Stimulated activated CD8-positive, alpha-beta memory T cell treated with anti-CD3 and anti-CD28 coated beads, Interleukin-15, amount 100 ng/mL, for 4 hours (primary cell): ENCODE measurements at places on chromosomes 1 and 21.

DNA sequence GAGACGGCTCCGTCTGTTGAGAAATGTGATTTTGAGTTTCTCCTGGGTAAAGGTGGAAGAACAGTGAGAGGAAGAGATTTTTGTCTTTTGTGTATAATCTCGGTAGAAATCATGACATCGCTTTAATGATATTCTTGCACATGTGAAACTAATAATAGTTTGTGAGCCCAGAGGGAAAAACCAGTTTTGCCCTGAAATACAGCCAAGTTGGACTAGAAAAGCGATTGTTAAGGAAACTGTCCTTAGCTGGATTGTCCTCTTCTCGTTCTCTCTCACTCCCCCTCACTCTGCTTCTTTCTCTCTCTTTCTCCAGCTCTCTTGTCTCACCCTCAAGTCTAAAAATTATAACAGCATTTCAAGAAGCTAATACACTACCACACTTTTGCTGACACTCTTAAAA, 17.1 kb downstream of the KCNJ6 start:
- no peak for DNase-seq

DNA sequence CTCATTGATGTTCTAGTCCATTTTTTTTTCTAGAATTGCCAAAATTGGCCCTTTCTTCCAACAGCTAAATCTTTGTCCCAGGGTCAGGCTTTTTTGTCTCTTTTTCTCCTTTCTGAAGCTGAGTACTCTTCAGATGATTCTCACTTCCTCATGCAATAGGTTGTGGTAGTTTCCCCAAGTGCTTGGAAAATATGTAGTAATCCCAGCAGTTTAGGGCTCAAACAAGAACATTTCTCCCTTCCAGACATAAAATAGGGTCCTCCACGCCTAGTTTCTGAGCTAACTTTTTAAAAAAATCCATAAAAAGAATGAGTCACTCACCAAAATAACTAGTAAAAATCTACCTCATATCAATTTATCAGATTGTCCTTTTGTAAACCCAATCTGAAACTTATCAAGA, 10.0 kb upstream of the MCOLN3 start:
- DNase-seq = no peak

- no peak for DNase-seq
Measured at GRCh38 chr1:69421286-69421685, 146.4 kb upstream of the LRRC7 start.

GRCh38 chr21:14736162-14736561, 190.0 kb upstream of the SAMSN1 start:
- DNase-seq = no peak

DNA sequence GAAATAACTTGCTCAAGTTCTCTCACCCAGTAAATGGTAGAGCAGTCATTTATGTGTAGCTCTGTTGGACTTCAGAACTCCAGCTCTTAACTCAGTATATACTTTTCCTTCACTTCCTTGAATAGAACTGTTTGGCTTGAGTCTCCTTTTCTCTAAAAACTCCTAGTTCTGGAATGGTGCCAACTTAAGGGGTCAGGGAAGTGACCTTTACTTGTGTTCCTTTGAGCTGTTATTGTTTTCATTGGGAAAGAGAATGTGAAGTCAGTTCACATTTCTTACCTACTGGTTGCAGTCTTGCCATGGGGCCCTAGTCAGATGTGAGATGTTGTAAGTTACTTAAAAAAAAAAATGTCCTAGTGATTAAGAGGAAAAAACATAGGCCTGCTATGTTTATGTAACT, 77.0 kb upstream of the MACF1 start:
- no peak for DNase-seq

DNA sequence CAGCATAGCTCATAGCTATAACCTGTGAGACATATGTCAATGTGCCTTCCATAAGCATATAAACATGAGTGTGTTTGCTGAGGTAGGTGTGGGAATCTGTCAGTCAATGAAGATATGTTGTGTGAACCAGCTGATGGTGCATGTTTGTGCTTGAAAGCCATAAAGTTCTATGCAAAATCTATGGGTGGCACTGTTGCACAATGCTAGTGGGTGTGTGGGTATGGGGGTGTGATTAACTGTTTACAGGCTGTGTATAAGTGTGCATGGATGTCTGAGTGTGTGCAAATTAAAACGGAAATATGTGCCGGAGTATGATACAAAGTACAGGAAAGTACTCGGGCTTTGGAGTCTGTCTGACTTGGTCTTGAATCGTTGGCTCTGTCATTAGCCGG, 1.0 kb upstream of the ATP2B4 start:
- no peak for DNase-seq

- no peak for DNase-seq
Measured at GRCh38 chr1:36448530-36449056, 1.7 kb downstream of the OSCP1 start.

- no peak for DNase-seq
Measured at GRCh38 chr1:210662291-210663050, 333.8 kb downstream of the HHAT start.

DNA sequence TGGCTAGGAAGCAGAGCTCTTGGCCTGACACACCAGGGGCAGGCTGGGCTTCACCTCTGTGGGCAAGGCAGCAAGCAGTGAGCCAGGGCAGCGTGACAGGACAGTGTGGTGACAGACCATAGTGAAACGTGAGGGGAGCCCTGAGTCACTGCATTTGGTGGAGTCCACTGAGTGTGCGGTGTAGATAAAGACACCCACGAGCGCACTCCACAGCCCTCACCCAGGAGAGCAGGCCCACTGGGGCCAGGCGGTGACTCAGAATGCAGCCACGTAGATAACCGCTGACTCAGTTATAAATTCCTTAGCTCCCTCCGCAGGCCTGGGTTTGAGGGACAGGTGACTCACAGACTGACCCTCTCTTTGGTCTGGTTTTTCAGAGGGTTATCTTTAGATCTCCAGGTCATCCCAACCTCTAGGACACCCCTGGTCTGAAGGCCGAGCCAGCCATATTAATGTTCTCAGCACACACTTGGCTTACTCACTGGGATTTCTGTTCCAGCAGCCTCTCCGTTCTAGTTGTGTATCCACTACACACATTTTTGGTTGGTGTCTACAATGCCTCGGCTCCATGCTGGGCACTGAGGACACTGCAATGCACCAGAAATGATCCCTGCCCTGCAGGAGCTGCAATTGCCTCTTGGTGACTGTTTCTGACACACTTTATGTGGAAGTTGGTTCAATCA, 90.2 kb upstream of the TSPAN2 start:
- DNase-seq = no peak

DNA sequence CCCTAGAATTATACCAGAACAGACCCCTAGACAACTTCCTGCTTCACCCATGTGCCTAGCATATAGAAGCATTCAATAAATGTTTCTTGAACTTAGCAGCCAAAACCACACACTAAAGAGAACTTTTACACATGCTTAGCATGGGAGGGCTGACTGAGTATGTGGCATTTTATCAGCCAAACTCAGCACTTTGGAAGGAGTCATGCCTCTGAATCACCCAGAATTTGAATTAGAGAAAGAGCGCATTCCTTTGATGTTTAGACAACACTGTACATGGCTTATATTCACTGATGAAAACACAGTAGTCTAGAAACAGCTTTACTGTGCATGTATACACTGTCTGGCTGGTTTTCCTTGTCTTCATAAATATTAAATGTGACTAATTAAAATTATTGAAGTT, 26.1 kb downstream of the SPAG17 start:
- DNase-seq = no peak

DNA sequence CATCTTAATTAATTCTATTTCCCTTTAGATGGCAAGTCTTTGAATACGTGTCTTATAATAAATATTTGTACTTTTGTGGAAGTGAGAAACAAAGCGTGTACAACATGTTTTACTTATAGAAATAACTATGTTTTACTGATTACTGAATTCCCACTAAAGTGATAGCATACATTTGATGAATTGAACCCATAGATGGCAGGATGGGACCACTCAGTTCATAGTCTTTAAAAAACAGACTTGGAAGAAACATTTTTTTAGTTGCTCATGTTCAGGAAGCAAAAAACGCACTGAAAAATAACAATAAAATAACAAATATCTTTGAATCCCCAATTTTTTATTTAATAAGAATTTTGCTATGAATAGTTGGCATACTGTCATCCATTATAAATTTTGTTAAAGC, 507.1 kb upstream of the ZRANB2 start:
- DNase-seq = no peak

GRCh38 chr1:94395748-94396309, 22.4 kb upstream of the ABCD3 start:
- no peak for DNase-seq

GRCh38 chr1:32186077-32186476, 6.6 kb downstream of the TXLNA start:
- no peak for DNase-seq

GRCh38 chr1:11653861-11654136, 430 bp downstream of the FBXO2 start:
- no peak for DNase-seq

DNA sequence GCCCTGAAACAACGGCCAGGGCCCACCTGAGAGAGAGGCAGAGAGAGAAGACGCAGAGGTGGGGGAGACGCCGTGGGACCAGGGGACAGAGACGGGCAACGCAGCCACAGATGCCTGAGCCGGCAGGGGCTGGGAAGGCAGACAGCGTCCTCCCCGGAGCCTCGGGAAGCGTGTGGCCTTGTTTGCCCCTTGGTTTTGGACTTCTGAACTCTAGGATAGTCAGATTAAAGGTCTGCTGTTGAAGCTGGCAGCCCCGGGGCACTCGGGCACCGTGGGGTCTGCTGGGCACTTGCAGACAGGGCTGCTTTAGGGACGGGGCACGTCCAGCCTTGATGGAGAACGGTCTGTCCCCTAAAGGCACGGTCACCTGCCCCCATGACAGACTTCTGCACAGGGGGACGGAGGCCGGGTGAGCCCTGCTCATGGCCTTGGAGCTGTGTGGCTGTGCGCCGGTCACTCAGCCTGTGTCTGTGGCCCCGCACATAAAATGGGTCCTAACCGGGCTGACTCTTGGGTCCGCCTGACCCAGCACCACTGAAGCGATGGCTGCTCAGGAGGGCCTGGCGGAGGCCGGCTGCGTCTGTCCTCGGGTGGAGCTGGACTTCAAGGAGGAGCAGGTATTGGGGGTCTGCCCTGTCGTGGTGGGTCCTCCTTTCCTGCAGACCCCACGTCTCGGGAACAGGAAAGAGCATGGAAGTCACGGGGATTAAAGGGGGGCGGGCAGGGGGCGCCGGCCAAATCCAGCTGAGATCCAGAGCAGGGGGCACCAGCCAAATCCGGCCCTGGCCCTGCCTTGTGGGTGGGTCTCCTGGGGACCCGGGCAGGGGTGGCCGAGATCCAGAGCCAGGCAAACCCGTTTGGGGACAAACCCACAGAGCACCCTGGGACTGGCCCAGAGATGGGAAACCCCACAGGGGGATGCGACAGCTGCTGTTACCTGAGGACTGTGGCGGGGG, 9.6 kb upstream of the RNF223 start:
- no peak for DNase-seq

- DNase-seq = no peak
Measured at GRCh38 chr1:65949933-65950332, 157.2 kb downstream of the PDE4B start.

DNA sequence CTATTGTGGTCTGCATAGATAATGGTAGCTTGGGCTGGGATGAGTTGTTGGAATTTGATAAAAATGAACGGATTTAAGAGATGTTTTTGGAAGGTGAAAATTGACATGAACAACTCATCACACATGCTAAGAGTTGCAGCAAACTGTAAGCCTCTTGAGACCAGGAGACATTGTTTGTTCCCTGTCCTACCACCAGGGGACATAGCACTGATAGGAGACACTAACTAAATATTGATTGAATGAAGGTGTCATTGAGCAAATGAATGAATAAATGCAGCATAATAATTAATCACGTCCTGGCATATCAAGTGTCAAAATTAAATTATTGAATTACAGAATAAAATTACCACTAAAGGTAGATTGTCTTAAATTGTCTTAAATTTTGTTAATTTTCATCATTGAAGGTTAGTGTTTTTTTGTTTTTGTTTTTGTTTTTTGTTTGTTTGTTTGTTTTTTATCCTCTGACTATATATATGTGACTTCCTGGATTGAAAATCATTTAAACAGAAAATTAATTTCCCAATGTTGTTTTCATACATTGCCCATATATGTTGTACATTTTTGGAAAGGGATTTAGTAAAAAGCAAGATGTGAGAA, 285.3 kb upstream of the C1orf105 start:
- DNase-seq = no peak

- no peak for DNase-seq
Measured at GRCh38 chr1:108504447-108504846, 54.3 kb downstream of the NBPF6 start.

DNA sequence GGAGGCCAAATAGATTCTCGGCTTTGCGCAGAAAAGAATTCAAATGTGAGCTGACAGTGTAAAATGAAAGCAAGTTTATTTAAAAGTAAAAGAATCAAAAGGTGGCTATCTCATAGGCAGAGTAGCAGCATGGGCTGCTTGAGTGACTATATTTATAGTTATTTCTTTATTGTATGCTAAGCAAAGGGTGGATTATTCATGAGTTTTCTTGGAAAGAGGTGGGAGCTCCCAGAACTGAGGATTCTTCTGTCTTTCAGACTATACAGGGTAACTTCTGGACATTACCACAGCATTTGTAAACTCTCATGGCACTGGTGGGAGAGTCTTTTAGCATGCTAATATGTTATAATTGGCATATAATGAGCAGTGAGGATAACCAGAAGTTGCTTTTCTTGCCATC, 659.9 kb downstream of the RWDD3 start:
- no peak for DNase-seq

DNA sequence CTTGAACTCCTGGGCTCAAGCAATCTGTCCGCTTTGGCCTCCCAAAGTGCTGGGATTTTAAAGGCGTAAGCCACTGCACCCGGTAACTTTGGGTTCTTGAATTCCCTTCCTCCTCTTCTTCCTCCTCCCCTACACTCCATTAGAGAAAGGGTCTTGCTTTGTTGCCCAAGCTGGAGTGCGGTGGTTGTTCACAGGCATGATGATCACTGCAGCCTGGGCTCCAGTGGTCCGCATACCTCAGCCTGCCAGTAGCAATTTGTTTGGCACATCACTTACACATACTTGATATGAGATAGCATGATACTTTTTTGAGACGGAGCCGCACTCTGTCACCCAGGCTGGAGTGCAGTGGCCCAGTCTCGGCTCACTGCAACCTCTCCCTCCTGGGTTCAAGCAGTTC, 2.2 kb downstream of the DEGS1 start:
- DNase-seq = no peak

GRCh38 chr1:64679177-64679576, 65.7 kb upstream of the RAVER2 start:
- DNase-seq = no peak

- no peak for DNase-seq
Measured at GRCh38 chr1:61187352-61188086, 105.2 kb downstream of the NFIA start.

DNA sequence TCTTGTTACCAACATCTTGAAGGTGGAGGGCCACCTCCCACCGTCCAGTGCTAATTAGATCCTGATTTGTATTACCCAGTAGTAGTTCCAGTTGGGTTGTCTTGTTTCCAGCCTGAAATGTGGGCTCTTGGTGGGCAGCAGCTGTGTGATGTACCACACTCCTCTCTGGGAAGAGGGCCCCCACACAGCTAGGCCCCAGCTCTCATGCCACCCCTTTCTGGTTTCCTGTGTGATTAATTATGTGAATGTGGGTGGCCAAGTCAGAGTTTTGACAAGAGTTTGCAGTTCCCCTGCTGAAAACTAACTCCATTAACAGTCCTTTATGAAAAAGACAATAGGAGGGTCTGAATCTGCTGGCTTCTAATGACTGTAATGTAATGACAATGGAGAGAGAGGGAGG, 3.8 kb downstream of the HMGB4 start:
- DNase-seq = no peak

GRCh38 chr21:41589620-41590175, 81.7 kb upstream of the TMPRSS2 start:
- no peak for DNase-seq

GRCh38 chr1:30692948-30693301, 30.5 kb downstream of the MATN1 start:
- DNase-seq = no peak
